ENCODE measurements at places on chromosomes 1 and 21.

DNA sequence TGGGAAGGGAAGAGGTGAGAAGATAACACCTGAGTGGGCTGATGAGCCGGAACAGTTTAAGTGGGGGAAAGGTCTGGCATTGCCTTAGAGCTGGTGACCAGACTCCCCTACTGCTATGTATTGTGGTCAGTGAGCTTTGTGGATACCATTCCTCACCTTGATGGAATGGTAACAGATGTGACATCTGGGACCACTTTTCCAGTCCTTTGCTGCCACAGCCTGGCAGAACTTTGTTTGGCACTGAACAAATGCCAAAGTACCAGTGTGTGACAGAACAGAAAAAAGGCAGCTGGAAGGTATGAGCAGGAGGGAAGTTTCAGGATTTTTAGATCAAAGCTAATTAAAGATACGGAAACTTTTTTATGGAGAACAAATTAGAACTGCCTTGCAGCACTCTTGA lies 6.2 kb downstream of the MED8 start:
- H3K27me3 ChIP-seq, result no peaks in the 10 kb centered on the region
- no peak overlapping the region for H3K4me3 ChIP-seq

DNA sequence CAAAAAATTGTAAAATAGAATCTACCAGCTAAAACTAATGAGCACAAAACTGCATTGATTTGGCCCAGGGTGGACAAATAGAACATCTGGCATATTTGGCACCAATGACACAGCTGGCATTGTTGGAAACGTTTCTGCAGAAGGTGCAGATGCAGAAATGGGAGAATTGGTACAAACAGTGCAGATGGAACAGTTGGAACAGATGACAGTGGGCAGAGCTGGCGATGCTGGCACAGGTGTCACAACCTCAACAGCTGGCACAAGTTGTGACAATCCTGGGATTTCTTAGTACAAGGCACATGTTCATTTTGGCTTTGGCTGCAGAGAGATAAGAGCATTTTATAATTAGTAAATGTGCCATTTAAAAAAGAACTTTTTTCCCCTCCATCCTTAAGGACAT lies 91.1 kb upstream of the ZBTB18 start:
- no peaks in the 10 kb centered on the region for H3K36me3 ChIP-seq
- H3K4me3 ChIP-seq, result no peak overlapping the region
- H3K27ac ChIP-seq, result no peak overlapping the region
- peaks cover 64% of the 10 kb centered on the region for H3K27me3 ChIP-seq

DNA sequence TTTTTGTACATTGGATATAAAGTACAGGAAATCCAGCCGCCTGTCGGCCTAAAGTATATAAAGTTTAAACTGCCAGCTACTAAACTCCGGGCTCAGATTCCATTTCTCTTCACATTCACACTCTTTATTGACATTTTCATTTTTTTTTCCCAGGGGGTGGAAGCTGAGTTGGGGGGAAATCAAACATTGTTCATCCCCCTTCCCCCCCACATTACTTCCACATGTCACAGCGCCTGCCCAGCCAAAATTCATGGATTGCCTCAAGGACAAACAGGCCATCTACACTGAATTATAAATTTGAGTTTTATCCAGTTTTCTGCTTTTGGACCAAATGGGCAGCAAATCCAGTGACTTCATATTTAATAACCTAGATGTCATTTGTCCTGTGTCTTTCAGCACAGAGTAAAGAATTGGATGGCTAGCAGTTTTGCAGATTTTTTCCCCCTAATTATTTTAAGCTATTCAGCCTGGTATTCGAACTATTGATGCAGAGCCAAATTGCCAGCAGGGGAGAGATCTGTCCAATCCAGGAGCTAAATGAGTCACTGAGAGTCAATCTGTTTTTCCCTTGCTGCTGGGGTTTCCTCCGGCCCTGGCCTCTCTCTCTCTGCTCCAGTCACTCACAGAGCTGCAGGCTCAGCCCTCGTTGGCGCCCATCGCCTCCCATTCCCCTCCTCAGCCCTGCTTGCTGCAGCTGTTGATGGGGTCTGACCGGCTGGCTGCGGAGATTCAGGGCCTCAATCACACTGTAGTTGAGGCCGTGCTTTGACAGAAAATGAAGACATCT lies 98.0 kb downstream of the LMO4 start:
- H3K36me3 ChIP-seq, result peaks cover 2% of the 10 kb centered on the region
- H3K27ac ChIP-seq, result no peak overlapping the region
- peaks cover 34% of the 10 kb centered on the region for H3K27me3 ChIP-seq

DNA sequence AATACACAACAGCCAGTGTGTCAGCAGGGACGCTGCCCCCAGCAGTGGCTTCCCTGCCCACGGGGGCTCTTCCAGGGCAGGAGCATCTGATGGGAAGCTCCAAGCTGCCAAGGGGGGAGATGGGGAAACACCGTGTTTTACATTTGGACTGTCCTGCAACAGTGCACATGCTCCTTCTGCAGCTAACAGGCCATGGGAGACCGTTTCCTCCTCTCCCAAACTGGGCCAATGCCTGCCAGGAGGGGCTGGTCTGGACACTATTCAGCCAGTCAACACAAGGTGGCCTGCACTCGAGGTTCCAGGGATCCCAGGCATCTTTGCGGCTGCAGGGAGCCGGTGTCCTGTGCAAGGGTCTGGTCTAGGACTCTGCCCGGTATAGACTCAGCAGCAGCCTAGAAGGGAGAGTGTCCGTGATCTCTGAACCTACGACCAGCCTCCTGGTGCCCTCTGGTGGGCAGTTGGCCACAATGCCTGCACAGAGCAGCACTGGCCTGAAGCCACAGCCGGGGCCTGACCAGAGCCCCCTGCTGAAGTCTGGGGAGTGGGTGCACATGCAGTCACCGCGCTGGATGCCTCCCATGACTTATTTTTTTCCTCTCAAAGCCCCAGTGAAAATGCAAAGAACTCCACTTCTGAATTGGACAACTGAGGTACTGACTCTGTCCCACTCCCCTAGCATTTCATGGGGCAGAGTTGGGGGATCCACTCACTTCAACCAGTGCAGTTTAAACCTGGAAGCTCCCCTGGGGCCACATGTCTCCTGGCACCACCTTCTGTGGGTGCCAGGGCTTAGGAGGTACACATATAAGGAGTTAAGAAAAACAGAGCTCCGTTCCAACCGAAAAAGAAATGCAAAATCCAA lies 33.3 kb downstream of the RCC2 start:
- no peak overlapping the region for H3K4me3 ChIP-seq
- no peak overlapping the region for H3K27ac ChIP-seq
- no peaks in the 10 kb centered on the region for H3K4me1 ChIP-seq

DNA sequence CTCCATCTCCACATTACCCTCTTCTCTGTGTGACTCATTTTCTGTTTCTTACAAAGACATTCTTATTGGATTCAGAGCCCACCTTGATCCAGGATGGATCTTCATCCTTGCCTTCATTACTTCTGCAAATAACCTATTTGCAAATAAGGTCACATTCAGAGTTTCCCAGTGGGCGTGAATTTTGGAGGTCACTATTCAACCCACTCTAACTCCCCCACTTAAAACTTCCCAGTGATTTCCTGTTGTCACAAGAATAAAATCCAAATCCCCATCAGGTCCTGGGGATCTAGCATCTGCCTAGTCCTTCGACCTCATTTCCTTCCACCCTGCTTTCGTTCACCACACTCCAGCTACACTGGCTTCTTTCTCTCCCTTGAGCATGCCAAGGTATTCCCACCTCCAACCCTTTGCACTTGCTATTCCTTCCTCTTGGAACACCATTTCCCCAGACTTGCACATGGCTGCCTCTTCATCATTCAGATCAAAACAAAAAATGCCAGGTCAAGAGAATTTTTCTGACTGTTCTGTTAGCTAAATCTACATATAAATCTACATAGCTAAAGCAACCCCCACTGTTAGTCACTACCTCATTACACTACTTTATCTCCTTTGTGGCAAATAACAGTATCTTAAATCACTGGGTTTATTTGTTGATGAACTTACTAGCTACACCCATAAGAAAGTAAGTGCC lies 187.2 kb downstream of the TOMM20 start:
- no peak for DNase-seq
- no peak overlapping the region for H3K4me3 ChIP-seq

DNA sequence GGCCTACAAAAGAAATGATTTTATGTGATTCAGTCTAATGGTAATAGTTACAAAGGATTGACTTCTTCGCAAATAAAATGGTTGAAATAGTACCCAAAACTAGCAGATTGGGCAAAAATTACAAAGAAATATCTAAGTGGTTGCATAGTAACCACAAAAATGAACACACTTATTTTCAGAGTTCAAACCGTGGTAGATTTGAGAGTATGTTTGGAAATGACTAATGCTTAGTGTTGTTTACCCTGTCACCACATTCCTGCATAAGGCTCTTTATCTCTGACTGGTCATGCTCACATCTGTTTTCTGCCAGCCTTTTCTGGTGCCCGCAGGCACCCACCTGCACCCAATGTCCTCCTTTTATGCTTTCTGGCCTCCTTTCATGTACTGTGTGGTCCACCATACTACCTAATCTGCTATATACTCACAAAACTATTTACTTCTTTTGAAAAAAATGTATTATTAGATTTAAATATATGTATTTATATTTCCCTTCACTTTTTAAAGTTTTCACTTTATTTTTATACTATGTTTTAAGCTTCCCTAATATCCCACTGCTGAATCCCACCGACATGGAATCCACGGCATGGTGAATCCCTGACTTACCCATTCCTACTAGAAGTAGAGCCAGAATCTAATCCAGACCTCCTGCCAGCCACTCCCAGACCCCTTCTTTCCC lies 30.3 kb downstream of the PTPRC start:
- peak; percentile 39 for DNase-seq
- H3K36me3 ChIP-seq, result peaks cover 71% of the 10 kb centered on the region
- H3K4me3 ChIP-seq, result peak overlapping the region; percentile 63
- H3K4me1 ChIP-seq, result peaks cover 77% of the 10 kb centered on the region

GRCh38 chr1:20368866-20369470 lies 78.3 kb downstream of the VWA5B1 start:
- no peak overlapping the region for H3K27ac ChIP-seq
- no peak overlapping the region for H3K4me3 ChIP-seq
- H3K27me3 ChIP-seq, result peaks cover 73% of the 10 kb centered on the region
- DNase-seq, result no peak

DNA sequence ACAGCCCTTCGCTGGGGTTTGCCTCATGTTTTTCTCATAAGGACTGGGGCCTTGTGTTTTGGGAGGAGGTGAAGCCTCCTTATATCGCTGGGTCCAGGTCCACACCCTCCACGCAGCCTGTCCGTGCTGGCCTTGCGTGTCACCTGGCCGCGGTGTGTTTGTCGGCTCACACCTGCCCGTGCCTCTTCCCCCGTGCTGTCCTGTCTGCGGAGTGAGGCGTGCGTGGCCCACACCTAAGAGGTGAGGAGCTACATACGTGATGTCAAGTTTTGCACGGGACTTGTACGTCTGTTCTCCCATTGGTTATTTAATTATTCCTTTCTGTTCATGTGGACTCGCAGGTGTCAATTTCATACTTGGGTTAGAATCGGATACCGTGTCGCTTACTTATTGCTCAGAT lies 30.7 kb downstream of the PRKCZ start:
- H3K27ac ChIP-seq, result no peak overlapping the region
- no peaks in the 10 kb centered on the region for H3K27me3 ChIP-seq
- H3K4me1 ChIP-seq, result peaks cover 8% of the 10 kb centered on the region
- no peak overlapping the region for H3K4me3 ChIP-seq

GRCh38 chr1:181896824-181897223 lies 164.7 kb downstream of the ZNF648 start:
- H3K4me3 ChIP-seq, result no peak overlapping the region
- no peaks in the 10 kb centered on the region for H3K36me3 ChIP-seq
- H3K27me3 ChIP-seq, result peaks cover 9% of the 10 kb centered on the region

DNA sequence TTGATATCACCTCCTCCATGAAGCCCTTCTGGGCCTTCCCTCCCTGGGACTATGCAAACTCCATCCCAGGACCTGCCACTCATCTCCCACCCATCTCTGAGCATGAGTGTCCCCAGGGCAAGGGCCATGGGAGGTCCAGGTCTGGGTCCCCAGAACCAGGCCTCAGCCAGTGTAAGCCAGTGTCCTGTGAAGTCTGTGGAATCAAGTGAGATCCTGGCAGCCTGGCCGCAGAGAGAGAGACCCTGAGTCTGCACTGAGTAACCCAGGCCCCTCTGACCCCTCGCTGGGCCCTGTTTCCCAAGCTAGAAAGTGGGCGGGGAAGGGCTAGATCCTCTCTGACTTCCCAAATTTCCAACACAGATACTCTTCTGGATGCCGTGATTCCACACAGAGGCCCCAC lies 132.7 kb downstream of the DMRTB1 start:
- H3K4me3 ChIP-seq, result no peak overlapping the region
- H3K4me1 ChIP-seq, result peaks cover 17% of the 10 kb centered on the region
- H3K27me3 ChIP-seq, result no peaks in the 10 kb centered on the region
- no peak for DNase-seq
- H3K27ac ChIP-seq, result no peak overlapping the region

DNA sequence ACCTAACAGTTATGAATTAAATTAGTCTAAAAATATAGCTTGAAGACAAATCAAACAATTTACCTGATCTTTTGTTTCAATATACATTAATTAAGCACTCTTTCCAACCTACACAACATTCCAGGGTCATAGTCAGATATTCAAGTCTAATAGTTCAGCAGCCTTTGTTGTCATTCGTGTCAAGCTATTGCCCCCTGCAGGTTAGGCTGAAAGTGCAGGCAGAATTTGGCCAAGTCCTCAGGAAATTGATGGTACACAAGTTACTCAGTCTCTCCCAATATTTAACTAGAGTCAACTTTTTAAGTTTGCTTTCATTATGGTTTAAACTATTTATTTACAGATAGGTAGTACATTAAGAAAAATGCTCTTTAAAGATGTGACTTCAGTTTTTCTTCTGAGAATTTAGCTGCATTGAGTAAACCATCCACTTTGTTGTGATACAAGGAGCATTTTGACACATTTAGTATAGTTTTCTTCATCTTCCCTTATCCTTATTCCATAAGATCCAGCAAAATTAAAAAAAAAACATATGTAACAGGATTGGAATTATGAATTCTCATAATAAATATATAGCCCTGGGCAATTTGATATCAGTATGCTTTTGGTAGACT lies 130.3 kb upstream of the DPYD start:
- H3K4me3 ChIP-seq, result no peak overlapping the region
- no peak overlapping the region for H3K27ac ChIP-seq
- peaks cover 32% of the 10 kb centered on the region for H3K4me1 ChIP-seq
- peaks cover 98% of the 10 kb centered on the region for H3K27me3 ChIP-seq

GRCh38 chr1:226640321-226641136 lies 92.0 kb downstream of the STUM start:
- H3K4me3 ChIP-seq, result no peak overlapping the region
- DNase-seq, result no peak
- H3K27ac ChIP-seq, result peak overlapping the region; percentile 23
- H3K36me3 ChIP-seq, result peaks cover 38% of the 10 kb centered on the region
- H3K27me3 ChIP-seq, result no peaks in the 10 kb centered on the region

DNA sequence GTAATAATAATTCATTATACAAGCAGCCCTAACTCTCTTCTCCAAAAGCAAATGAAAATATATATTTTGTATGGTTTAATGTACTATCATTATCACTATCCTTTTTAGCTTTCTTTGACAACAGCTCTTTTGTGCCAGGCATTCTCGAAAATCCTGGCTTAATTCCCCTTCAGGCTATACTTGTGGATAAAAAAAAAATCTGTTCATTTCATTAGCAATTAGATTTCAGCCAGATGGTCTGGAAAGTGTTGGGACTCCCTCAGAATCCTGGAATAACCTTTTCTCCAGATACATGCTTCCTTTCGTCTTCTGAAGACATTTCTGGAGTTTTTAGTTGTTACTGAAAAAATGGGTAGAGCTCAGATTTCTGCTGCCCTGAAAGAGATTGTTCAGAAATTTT lies 83.4 kb upstream of the PLPPR4 start:
- no peak overlapping the region for H3K27ac ChIP-seq
- no peak for DNase-seq
- H3K4me3 ChIP-seq, result no peak overlapping the region
- peaks cover 13% of the 10 kb centered on the region for H3K27me3 ChIP-seq
- H3K4me1 ChIP-seq, result no peaks in the 10 kb centered on the region
